Activated CD4-positive, CD25-positive, alpha-beta regulatory T cell (primary cell): ENCODE measurements at places on chromosomes 16 and 17.

GRCh38 chr16:1991135-1991551 is 1.4 kb downstream of the SYNGR3 start:
- DNase-seq = no peak

DNA sequence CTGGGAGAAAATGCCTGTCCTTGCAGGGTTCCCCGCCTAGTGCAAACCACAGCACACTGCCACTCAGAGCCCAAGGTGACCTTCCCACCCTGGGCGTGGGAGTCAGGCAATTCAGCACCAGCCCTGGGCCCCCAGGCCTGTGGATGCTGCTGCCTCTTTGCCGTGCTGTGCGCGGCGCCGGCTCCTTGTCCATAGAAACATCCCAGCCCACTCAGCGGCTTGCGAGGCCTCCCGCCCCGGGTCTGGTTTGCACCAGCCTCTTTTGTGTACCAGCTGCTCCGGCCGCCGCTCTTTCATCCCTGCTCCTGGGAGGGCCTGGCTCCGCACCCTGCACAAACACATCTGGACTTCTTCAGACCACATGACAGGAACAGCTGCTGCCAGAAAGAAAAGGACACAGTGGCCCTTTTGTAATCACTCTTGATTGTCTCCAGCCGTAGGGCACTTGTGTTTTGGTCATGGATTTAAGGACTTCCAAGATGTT is 75.4 kb upstream of the SDK2 start:
- no peak for DNase-seq

DNA sequence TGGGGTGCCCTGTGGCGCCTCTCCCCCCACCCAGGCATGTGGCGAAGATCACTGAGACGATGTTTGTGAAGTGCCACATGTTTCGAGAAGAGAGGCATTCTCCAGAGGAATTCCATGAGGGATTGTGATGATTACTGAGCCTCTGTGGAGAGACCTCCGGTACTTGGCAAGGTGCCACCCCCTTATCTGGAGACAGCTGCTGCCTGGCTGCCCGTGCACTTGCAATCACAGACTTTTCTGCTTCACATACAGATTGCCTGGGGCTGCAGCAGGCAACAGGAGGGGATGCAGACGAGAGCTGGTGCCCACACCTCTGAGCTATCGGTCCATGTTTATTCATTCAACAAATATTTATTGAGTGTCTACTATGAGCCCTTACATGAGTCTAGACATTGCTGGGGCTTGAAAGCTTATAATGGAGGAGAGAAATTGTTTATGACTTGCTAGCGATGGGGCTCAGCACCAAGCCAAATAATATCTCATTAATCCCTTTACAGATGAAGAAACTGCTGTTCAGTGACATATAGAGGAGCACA is 317.2 kb upstream of the ZFHX3 start:
- DNase-seq = no peak

GRCh38 chr17:82399601-82400101 is 18.5 kb upstream of the HEXD start:
- DNase-seq = no peak

GRCh38 chr17:69300222-69300621 is 26.7 kb downstream of the ABCA5 start:
- DNase-seq = no peak

DNA sequence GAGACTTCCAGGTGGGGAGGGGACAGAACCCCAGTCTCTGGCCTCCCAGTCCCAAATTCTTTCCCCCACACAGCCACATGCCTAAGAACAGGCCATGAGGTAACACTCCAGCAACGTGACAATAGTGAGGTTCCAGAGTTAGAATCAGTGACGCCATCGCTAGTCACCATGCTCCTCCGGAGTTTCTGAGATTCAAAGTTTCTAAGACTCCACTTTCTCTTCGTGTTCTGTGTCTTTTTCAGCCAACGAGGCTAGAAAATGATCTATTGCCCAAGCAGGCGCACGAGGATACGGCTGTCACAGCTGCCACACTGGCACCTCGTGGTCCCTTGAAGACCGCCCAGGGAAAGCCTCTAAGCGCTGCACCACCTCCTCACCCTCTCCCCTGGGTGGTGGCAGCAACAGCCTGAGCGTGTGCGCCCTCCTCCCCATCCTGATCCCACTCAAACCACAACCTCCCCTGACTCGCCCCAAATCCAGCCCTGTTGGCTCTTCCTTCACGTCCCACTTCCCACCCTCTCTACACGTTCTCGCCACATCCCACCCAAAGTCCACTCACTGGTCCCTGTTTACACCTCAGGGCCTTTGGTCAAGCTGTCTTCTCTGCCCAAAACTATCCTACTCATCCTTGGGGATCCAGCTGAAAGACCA is 1.0 kb downstream of the MCRIP1 start:
- no peak for DNase-seq

GRCh38 chr17:58184308-58184985 is 8.1 kb upstream of the EPX start:
- no peak for DNase-seq

GRCh38 chr17:50443505-50443974 is 17.5 kb downstream of the ACSF2 start:
- no peak for DNase-seq

- DNase-seq = no peak
These were observed 65.8 kb downstream of the DHRS7C start for GRCh38 chr17:9725575-9725974.

DNA sequence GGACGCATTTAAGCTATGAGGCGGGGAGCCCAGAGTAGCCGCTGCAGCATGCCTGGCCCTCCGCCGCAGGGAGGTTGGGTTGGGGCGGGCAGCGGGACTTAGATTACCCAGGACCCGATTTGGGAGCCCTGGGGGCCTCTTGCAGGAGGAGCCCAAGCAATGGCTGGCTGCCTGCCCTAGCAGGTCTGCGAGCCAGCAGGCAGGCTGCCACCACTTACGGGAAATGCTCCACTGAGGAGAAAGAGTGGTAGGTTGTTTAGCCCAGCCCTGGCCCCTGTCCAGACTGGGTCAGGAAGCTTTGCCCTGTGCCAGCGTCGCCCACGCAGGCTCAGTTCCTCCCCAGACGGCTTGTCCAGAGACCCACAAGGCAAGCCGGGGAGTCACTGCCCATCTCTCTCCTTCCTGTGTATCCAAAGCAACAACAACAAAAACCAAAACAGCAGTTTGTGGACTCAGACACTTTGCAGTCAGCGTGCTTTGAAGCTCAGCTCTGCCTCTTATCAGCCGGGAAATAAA is 10.3 kb upstream of the TVP23A start:
- DNase-seq = no peak

- no peak for DNase-seq
These were observed 15.2 kb upstream of the TOX3 start for GRCh38 chr16:52561910-52562741.

DNA sequence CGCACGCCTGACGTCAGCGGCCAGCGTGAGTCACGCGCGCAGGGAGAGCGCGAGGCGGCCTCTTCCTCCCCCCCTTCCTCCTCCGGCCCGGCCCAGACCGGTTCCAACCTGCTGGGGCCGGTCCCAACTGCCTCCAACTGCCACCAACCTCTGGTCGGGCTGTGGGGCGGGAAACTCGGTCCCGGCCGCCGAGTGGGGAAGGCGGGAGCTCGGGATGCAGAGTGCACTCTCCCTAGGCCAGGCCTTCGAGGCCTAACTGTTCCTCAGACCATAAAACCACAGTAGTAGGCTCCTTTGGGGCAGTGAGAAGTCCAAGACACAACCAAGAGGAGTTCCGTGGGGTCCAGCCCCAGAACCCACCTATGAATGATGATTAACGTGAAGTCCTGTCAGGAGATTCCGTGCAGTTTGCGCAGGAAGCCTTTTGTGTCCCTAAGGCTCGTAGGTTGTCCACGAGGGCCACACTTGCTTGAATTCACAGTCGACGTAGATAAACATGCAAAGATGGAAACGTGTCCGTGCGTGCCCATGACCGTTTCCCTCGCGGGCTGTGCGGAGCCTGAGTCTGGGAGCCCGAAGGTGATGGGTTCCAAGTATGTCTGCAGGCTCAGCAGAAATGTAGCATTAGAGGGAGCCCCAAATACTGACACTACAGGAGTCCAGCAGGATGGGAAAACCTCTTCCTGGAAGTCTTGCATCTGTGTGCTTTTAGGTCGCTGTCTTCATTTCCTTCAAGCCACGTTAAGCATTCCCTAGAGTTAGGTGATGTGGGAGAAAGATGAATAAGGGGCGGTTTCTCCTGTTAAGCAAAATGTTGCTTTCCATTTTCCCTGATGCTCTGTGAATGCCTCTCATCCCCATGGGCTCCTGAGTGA is 647 bp downstream of the UNK start:
- DNase-seq = peak; percentile 86

DNA sequence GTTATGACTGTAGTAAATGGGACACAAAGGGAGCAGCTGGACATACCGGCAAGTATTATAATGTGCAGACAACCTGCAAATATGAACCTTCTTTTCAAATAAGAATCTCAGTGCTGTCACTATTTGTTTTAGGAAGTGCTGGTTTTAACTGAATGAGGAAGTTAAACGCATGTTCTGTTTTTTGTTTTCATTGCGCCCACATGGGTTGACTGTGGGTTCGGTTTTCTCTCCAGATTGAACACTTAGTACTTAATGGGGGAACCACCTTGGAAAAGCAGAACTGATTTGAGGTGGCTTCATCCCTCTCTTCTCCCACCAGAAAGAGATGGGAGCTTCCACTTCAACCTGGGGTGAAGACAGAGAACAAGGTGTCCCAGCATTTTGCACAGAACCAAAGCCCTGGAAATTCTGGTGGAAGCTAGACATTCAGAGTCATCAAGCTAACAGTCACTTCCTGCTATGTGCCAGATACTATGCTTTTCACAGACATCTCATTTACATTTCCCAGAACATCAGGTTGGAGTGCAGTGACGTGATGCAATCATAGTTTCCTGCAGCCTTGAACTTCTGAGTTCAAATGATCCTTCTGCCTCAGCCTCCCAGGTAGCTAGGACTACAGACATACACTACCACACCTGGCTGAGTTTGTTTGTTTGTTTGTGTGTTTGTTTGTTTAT is 149.8 kb downstream of the CDH13 start:
- DNase-seq = no peak

DNA sequence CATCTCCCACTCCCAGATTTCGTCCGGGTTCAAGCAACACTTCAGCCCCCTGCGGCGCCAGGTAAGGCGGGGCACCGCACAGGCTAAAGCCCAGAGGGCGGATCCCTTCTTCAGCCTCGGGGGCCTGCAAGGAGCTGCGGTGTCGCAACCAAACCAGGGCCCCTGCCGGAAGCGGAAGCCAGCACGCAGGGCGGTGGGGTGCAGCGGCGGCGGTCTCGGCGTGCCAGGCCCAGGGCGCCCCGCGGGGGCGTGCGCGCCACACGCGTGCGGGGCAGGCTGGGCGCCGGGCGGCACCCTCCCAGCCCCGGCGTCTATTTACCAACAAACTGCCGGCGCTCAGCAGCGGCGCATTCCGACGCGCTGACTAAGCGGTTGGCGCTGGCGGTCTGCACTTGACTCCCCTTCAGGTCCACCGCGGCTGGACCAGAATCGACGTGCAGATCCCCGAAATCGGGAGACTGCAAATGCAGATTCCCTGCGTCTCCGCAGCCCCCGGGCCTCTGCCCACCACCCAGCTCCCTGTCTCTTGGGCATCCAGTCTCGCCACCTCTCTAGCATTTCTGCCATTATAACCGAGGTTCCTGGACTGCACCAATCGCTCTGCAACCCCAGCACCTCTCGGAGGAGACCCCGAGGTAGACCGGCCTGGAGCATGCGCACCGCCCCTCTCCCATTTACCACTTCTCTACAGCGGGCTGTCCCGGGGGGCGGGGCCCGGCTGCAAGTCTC is 421 bp upstream of the DLX4 start:
- DNase-seq = peak; percentile 54

- no peak for DNase-seq
These were observed 55.4 kb upstream of the PVALEF start for GRCh38 chr17:81109957-81110356.
